Activated gamma-delta T cell treated with Interleukin-2 at 50 U/mL for 16 hours (primary cell): ENCODE measurements at places on chromosomes 7 and 10.

DNA sequence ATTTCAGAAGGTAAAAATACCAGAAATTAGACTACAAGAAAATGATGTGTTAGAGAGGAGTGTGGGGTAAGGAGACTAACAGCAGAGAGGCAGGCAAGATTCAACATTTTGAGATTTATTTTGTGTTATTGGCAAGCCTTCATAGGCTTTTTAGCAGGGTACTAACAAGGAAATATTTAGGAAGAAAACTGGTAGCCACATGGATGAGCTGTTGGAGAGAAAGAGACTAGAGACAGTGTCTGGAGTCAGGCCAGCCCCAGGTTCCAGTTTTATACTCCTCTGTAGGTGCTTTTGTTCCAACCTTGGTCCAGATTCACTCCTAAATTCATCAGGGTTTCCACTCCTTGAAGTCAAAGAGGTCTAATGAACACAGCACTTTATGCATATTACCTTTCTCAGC, 41.1 kb downstream of the GPRIN2 start:
- DNase-seq = no peak

GRCh38 chr10:117322260-117322659, 53.0 kb downstream of the PDZD8 start:
- DNase-seq = no peak

DNA sequence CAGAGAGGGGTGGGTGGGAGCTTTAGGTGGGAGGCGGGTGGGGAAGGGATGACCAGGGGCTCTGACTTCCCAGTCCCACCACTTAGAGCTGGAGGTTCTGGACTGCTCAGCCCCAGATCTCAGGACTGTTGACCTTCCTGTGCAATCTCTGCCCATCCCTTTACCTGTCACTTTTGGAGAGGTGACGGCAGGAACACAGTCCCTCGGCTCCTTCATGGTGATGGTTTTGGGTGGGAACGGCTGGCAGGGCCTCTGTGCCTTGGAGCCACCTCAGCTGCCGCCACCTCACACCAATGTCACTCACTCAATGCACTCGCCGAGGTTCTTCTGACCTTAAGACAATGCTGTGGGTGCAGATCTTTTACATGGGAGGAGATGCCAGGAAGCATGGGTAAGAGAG, 49.0 kb downstream of the TMEM270 start:
- no peak for DNase-seq

- no peak for DNase-seq
These were observed 15.9 kb downstream of the LAMB4 start for GRCh38 chr7:108114117-108114841.

GRCh38 chr7:116340943-116341907, 130.9 kb downstream of the TES start:
- DNase-seq = no peak

GRCh38 chr10:11720260-11720741, 21.9 kb upstream of the ECHDC3 start:
- DNase-seq = no peak

GRCh38 chr7:46848311-46848710, 733.6 kb downstream of the TNS3 start:
- no peak for DNase-seq

GRCh38 chr7:129146237-129146979, 1.9 kb downstream of the TSPAN33 start:
- no peak for DNase-seq

DNA sequence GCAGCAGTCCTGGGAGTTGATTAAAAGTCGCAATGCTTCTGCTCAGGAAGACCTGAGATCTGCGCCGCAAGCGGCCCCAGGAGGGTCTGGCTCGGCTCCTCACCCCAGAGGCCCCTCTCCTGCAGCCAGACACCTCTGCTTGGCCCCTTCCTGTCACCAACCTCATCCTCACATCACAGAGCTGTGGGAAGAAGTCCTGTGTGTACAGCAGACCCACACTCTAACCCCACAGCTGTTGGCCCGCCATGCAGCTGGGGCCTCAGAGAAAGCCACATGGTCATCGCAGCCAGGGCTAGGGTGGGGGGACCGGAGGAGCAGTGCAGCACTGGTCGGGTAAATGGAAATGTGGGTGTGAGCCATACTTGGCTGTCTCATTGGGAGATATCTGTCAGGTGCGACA, 97.7 kb downstream of the RGS10 start:
- DNase-seq = no peak

DNA sequence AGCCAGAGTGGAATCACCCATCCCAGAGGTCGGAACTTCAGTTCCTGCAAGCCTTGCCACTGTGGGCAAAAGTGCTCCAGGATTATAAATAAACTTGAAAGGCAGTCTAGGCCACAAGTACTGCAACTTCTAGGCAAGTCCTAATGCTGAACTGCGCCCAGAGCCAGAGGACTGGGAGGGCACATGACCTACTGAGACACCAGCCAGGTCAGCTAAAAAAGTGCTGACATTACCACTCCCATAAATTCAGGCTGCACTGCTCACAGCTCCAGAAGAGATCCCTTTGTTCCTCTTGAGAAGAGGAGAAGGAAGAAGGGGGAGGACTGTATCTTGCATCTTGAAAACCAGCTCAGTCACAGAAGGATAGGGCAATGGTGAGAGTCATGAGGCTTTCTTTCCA, 1084.1 kb upstream of the PHF14 start:
- DNase-seq = no peak

GRCh38 chr7:102834999-102835398, 77.8 kb upstream of the LRRC17 start:
- DNase-seq = no peak

GRCh38 chr7:102860351-102860811, 52.4 kb upstream of the LRRC17 start:
- DNase-seq = no peak

DNA sequence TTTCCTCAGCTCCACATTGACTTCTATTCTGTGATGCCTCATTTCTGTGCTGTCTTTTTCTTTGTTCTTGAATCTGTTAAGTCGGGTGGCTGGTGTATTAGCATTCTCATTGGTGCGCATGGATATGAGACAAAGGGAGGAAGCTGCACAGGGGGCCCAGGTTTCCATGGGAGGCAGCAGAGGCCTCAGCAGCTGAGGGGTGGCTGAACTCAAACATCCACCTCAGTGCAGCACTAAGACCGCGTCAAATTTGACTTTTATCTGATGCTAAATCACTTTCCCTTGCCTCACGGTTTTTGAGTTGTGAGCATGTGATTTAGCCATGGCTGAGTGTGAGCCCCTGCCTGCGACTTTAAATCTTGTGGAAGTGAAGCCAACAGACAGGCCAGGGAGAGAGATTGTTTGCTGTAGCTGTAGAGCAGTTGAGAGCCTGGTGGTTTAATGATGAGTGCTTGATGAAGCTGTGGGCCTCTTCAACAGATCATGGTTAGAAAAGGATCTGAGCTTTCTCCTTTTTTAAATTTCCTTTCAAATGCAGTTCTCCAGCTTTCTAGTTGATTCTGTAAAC, 193.3 kb upstream of the ZNF804B start:
- DNase-seq = no peak

DNA sequence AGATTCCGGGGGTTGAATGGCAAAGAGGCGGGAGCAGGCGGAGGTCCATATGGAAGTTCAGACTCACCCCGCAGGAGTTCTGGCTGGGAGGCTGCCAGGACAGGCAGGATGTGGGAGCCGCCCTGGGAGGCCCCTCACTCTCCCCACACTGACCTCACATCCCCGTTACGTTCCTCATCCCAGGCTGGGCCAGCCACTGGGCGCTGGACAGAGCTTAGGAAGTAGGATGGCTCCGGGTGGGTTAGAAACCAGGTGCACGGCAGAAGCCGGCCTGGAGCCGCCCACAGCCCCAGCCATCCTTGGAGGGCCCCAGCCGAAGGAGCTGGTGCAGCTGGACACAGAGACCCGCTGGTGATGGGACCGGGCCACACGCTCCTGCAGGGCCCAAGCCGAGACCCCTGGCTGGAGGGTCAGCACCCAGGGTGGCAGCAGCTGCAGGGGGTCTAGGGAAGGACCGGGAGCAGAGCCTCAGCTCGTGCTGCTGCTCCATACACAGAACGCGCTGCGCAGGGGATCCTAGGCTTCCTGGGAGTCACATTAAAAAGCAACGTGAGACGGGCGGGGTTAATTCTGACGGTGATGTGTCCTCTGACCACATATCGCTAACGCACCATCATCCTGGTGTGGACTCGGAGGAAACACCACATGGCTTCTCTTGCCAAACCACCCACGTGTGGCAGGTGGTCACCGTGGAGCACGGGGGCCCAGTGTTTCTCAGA, 98.6 kb upstream of the DIP2C start:
- DNase-seq = no peak

DNA sequence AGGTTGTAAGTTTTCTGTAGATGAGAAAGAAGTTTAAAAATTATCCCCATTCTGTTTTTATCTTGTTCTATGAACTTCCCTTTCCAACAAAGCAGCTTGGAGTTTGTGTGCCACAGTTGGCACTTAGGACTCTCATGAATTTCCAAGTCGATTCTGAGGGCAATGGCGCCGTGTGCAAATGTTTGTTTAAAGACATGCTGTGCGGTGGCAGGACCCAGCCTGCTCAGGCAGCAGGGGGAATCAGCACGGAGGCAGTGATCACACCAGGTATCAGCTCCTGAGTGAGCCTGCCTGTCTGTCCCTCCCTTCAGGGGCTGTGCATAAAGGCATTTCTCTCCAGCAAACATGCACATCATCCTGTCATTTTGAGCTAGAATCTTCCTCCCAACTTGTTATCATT, 109.8 kb upstream of the WDR11 start:
- DNase-seq = no peak

DNA sequence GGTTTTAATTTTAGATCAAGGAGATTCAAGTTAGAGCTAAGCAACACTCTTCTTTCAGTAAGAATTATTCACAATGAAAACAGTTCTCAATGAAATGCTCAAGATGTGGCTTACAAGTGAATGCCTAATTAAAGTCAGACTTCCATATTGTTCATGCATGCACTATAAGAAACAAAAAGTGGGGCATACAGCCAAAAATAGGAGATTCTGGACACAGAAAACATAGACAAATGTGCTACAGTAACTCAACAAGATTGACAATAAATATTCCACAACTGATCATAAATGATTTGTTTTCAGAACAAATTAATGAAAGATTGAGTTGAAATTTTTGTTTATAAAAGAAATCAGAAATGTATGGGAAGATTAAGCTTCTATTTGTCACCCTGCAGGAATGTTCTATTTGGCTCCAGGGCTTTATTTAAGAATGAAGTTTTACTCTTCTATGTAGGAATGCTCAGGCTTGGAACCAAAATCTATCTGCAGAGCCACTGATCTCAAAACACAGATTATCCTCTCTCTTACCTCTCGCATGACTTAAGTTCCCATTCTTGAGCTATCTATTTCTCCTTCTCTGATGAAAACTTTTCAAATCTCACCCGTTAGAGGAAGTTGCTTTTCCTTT, 89.0 kb upstream of the PIP4K2A start:
- no peak for DNase-seq

DNA sequence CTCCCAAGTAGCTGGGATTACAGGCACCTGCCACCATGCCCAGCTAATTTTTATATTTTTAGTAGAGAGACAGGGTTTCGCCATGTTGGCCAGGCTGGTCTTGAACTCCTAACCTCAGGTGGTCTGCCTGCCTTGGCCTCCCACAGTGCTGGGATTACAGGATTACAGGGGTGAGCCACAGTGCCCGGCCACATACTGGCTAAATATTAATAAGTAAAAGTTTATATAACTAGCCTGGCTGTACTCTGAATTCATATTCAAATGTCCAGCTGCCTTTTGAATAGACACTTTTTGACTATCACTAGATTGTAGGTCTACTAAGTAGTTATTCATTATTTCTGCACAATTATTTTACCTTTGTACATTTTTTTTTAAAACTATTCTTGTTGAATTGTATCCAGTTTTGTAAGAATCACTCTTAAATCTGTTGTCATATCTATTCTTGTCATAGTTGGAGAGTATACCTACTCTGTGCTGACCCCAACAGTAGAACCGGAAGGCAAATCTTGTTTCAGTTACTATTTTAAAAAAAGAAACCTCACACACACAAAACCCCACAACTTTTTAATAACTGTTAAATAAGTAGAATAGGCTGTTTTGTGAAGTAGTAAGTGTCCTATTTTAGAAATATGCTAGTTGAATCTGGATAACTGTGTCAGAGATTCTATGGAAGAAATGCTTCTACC, 29.6 kb downstream of the MINPP1 start:
- DNase-seq = no peak

DNA sequence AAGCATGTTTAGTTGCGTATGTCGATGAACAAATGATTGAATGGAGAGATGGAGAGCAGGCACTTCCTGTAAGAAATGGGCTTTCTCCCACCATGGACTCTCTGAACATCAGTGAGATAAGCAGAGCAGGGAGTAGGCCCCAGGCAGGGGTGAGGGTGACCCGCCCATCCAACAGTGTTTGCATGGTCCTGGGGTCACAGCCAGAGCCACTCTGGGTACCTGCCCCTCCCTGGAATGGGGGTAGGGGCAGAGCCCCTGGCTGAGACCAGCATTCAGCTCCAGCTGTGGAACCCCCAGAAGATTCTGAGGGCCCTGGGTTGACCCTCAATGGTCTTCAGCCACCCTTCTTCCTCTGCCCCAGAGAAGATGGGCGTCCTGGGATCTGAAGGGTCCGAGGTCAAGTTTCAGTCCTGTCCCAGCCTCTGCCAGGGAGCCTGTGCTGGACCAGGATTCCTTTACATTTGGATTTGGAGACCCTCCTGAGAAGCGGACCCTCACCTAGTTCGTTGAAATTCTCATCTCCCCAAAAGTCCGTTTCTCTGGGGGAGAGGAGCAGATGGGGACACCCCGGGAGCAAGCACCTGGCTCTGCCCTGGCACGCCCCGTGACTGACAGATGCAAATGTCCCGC, 2.4 kb upstream of the FGF8 start:
- no peak for DNase-seq

DNA sequence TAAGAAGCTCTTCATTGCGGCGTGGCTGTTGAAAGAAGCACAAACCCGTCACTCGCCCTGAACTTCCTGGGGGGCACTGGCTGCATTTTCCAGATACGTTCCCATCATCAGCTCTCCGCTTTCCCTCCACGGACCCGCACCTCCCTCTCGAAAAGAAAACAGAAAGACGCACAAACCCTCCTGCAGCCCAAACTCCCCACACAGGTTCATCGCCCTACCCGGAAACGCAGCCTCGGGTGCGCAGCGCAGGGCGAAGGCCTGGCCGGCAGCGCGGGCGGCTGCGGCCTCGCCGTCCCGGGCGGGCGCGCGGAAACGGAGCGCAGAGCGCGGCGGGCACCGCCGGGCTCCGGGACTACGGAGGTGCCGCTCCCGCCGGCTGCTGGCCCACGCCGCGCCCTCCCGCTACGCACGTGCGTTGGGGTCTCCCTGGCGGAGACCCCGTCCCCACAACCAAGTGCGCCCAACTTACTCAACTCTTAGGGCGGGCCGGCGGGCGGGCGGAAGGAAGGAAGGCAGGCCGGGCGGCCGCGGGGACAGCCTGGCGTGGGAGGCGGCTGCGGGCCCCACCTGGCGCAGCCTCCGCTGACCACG, 822 bp downstream of the ZNF800 start:
- peak; percentile 45 for DNase-seq

GRCh38 chr10:110349831-110350230, 45.1 kb upstream of the SMNDC1 start:
- DNase-seq = no peak

DNA sequence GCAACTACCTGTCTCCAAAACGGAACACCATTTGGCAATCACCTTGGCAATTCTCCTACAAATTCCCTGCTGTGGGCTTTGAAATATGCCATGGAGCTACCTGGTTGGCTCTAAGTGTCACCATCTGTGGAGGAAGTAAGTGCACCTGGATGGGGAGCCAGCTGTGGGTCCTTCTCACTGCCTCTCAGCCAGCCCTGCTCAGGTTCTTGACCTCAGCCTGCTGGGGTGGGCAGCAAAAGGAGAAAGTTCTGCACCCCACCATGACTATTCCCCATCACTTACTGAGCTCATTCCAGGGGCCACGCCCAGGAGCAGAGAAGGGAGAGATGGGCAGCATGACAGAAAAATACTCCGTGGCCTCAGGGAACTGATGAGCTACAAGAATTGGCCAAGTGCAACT, 158.7 kb downstream of the TNS3 start:
- DNase-seq = no peak
